Dorsolateral prefrontal cortex (tissue), 122 donors: ENCODE measurements at places on chromosomes 1 and 21. TPM values are rescaled to one million over a fixed set of nuclear protein-coding genes. Genes with fewer than 3 reads are reported as not detected.

MAP1LC3C gene
- 0.54 TPM for total RNA-seq

SLC30A2 gene
- total RNA-seq: not detected

TMEM82 gene
- not detected for total RNA-seq

IFT25 gene
- total RNA-seq: 30.8 TPM

TMPRSS2 gene
- not detected for total RNA-seq

RHOU gene
- total RNA-seq: 89.8 TPM

PRRX1 gene
- 30.7 TPM for total RNA-seq

SNRPE gene
- 38.3 TPM for total RNA-seq

SPRR4 gene
- not detected for total RNA-seq

ITLN1 gene
- not detected for total RNA-seq

ORC1 gene
- total RNA-seq: 1.0 TPM

CNIH3 gene
- total RNA-seq: 24.4 TPM

IL20 gene
- total RNA-seq: not detected

ERRFI1 gene
- 31.2 TPM for total RNA-seq

CNR2 gene
- total RNA-seq: not detected

FNDC10 gene
- total RNA-seq: 20.0 TPM

RGS7 gene
- total RNA-seq: 68.1 TPM

CRNN gene
- total RNA-seq: not detected
